ENCODE measurements at places on chromosomes 3 and 15.

- no peak for DNase-seq
These were observed 44.5 kb downstream of the CMTM7 start for GRCh38 chr3:32435911-32436815.

DNA sequence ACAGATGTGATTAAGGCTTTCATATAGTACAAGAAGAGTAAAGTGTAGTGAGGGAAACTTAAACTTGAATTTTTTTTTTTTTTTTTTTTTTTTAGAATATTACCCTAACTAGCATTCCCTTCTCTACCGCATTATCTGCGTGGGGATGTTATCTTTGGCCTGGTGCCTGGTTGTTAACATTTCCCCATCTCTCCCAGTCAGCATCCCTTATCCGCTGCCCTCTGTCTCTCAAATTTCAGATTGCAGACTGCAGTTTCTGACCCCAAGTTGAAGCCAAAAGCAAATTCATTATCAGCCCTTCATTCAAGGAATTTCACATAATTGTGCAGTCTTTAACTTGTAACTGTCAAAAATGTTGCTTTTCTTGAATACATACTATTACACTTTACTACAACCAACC lies 353.0 kb downstream of the PLOD2 start:
- no peak for DNase-seq

- DNase-seq = no peak
These were observed 7.8 kb downstream of the DNAJB8 start for GRCh38 chr3:128458746-128459460.

DNA sequence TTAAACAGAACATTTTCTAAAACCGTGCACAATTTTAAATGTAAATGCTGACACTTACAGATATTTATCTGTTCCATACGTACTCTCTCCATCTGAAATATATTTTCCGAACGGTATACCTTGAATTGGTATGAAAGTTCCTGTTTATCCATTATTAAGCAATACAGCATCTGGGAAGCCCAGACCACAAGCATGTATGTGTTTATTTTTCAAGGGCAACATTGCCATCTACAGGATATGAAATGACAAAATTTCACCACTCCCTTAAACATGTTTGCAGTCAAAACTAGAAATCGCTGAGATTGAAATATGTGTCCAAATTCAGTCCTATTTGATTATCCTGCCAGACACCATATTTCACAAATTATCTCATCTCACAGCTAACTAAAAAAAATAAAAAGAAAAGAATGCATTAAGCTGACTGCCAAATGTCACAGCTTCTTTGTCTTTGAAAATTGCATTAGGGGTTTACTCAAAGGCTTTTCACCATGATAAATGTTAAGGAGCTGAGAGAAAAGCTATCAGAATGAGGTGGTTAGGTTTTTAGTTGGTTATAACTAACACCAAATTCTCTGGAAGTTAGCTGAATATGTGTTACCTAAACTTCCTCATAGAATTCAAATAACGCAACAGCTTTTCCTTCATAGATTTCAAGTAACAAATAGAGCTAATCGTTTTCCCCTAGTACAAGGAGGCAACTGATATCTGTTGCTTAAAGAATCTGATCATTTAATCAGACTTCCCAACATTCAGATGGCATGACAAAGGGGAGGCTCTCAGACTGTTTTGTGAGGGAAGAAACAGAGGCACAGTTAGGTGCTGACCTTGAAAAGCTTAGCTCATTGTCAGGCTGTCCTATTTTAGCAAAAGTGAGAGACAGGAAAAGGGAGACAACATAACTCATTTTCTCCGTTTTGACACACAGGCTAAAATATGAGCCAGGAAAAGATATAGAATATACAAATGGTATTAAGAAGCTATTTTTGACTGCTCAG lies 533.1 kb downstream of the TBL1XR1 start:
- no peak for DNase-seq

- no peak for DNase-seq
These were observed 885 bp upstream of the LSG1 start for GRCh38 chr3:194672876-194673275.

- no peak for DNase-seq
These were observed 82.9 kb upstream of the GSK3B start for GRCh38 chr3:120177151-120177550.

- no peak for DNase-seq
These were observed 47.3 kb downstream of the ZDHHC19 start for GRCh38 chr3:196163666-196164493.

DNA sequence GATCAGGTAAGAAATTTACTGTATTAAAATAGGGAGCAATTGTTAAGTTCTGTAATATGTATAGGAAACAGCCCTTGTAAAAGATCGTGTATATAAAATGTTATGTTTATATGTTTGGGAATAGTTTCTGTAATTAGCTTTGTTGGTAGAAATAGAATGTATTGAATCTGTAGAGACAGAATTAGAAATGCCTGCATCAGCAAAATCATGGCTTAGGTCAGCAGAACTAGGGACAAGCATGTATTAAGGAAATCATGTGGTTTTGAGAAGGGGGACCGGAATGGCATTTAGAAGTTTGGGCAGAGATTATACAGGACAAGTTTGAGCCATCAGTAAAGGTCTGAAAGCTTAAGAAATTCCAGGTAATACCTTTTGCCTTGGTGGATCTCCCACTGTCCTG lies 177.9 kb downstream of the ERC2 start:
- DNase-seq = no peak

DNA sequence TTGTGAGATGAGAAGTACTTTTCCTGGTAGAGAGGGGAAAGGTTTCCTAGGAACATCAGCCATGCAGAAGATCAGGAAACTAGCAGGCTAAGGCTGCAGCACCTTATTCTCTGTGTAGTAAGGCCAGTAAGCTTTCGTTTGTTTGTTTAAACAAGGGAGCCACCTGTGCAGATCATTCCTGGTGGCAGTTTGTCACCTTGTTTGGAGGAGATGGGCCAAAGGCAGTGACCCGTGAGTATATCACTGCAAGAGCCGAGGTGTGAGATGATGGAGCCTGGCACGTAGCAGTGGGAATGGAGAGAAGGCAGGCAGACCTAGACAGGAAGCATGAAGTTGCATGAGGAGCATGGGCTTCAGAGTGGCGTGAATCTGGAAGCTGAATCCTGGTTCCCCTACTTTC lies 19.6 kb downstream of the ATG7 start:
- no peak for DNase-seq

DNA sequence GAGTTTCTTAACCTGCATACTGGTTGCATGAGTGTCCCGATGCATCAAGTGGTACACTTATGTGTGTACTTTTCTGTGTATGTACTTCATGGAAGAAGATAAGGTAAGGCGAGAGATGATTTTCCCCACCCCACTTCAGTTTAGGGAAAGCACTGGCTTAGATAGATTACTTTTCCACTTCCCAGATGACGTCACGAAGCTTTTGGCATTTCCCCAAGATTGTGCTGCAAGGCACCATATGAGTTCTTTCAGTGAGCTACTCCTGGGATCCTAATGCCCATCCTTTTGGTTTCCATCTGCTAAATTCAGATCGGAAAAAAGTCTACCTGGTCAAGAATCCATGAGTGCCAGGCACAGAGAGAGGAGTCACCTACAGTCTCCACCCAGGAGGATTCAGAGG lies 4.5 kb downstream of the IL17RB start:
- DNase-seq = no peak

GRCh38 chr3:148203297-148204010 lies 494.2 kb upstream of the AGTR1 start:
- DNase-seq = no peak

DNA sequence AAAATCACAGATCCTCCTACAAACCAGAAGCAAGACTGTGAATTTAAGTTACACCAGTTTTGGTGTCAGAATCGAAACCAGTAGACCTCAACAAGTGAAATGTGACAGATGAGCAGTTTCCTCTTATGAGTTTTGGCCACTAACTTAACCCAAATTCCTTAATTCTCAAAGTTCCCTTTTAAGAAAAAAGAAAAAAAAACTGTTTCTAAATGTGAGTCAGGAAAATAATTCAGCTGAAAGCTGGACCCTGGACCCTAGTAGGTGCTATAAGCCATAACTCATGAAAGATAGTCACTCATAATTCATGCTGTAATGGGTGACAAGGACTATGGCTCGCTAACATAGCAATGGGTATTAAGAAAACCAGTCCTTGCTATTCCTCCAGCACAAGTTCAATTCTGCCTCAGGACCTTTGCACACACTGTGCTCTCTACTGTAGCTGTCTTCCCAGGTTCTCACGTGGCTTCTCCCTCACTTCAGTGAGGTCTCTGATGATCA lies 9.0 kb upstream of the THRB start:
- no peak for DNase-seq

GRCh38 chr3:66338927-66339326 lies 118.1 kb downstream of the SLC25A26 start:
- DNase-seq = no peak

DNA sequence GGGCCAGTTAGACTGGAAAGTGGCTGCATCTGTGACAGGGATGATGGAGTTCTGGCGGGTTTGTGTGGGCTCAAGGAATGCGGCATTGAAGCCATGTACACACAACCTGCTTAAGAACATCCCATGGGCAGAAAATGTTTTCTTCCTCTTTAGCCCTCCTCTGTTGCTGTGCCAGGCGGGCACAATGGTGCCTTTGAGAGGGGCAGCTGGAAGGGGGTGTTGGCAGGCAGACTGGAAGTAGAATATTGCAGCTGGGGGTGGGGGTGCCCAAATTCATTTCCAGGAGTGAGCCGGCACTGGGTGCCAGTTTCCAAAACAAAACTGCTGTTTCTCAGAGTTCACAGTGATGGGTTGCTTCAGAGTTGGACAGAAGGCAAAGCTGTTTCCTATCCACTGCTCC lies 91.8 kb upstream of the ETV5 start:
- peak; percentile 61 for DNase-seq

DNA sequence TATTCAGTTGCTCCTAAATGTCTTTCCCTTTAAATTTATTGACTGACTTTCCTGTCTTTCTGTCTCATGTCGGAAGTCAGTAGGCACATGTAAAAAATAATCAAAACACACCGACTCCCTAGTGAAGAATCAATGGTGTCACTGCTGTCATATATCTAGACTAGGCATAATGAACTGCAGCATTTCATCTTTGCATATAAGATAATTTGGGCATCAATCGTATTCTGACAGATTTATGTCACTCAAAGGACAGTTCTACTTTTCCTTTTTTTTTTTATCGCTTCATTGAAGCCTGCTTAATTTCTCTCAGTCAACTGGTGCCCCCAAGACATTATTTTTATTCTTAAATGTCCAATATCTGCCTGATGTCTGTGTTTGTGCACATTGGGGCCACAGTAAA lies 206.3 kb downstream of the MEIS2 start:
- DNase-seq = no peak

DNA sequence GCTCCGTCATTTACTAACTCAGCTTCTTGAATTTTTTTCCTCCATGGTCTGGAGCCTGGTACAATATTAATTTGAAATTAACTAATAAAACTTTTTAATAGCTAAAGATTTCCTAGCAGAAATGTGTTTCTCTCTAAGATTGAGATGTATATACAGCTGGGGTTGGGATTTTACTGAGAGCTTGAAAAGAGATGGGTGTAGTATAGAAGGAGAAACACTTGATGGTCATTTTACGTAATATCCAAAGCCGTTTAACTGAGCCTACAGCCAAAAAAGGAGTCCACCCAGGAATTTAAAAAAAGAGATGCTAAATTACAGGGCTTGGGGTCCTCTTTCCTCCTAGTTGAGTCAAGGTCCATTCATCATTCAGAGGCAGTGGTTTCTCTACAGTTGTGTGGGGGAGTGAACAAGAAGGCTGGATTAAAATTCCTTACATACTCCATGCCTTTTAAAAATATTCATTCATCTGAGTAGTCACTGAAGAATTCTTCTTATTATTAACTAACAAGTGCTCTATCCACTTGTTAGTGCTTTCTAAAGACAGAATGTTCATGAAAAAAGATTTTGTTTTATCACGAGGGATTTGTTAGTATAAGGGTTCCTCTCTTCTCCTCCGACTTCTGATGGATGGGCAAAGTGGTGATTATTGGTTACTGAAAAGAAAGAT lies 255.3 kb upstream of the IL12A start:
- no peak for DNase-seq

DNA sequence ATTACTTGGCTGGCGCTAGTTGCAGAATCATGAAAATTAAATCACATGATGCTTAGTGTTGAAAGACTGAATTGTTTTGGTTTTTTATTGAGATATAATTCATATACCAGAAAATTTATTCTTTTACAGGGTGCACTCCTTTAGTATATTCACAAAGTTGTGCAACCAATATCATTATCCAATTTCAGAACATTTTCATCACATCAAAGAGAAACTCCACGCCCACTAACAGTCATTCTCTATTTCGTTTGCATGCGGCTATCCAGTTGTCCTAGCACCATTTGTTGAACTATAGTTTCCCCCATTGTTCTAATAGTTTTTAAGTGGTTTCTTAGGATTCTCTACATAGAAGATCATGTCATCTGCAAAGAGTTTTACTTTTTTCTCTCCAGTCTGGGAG lies 3.7 kb downstream of the EHD4 start:
- DNase-seq = no peak

DNA sequence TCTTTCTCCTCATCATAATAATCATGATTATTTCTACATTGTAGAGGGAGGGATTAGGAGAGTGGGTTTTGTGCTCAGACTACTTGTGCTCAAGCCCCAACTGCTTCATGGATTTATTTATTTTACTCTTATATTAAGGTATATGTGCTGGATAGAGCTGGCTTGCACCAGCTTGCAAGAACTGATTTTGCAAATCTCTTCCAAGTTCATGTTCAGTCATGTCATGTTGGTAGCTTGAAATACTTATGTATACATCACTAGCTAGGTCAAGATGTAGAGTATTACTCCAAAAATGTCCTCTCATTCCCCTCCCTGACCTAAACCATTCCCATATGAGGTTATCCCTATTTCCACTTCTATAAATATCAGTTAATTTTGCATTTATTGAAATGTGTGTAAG lies 293.9 kb upstream of the RBMS3 start:
- no peak for DNase-seq

GRCh38 chr3:46368569-46368968 lies 2.2 kb upstream of the CCR5 start:
- peak; percentile 11 for DNase-seq

All from hypothalamus (tissue), 51 donors.